ENCODE measurements at places on chromosomes 1 and 21. TPM values are rescaled to one million over a fixed set of nuclear protein-coding genes. Genes with fewer than 3 reads are reported as not detected.
A peak's percentile ranks its signal among the peaks of the same experiment; 100 is the strongest.

- peak; percentile 30 for DNase-seq
These were observed 388.8 kb downstream of the NTNG1 start for GRCh38 chr1:107529511-107530149.

GRCh38 chr1:60692031-60692430 lies 390.3 kb upstream of the NFIA start:
- DNase-seq, result no peak

DNA sequence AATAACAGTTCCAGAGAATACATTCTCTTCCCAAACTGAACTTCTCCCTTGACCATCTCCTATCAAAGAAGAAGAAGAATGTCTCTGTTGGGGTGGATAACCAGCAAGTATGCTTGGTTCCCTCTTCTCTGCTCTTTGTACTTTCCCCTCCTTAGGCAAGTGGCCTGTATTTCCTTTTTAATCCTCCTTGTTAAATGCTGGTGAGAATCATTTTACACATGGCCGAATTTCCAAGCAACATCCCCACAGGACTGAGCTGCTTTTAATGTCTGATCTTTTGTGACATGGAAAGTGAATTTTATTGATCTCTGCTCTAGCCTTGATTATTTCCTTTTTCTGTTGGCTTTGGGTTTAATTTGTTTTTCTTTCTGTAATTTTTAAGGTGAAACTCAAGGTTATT lies 336.7 kb downstream of the DUSP10 start:
- no peak for DNase-seq

PGLYRP3 gene
- not detected for total RNA-seq
